Keratinocyte (primary cell): ENCODE measurements at places on chromosomes 5 and 9. TPM values are rescaled to one million over a fixed set of nuclear protein-coding genes. Genes with fewer than 3 reads are reported as not detected.

Gene LRRTM2
- not detected in 3 replicates for polyA plus RNA-seq

- no peak overlapping the region for H3K4me3 ChIP-seq
- H3K36me3 ChIP-seq = no peaks in the 10 kb centered on the region
- no peak for DNase-seq
These were observed 18.8 kb upstream of the KCNIP1 start for GRCh38 chr5:170484847-170485615.

GRCh38 chr9:134606951-134607731 is 34.5 kb upstream of the COL5A1 start:
- no peak for DNase-seq
- no peak overlapping the region for H3K4me3 ChIP-seq
- no peaks in the 10 kb centered on the region for H3K27me3 ChIP-seq
- no peak overlapping the region for H3K27ac ChIP-seq

GRCh38 chr5:106454651-106455415 is 1215.9 kb downstream of the EFNA5 start:
- H3K4me3 ChIP-seq = no peak overlapping the region
- peak overlapping the region; percentile 91 for H3K27ac ChIP-seq
- DNase-seq = peak; percentile 62

- no peak overlapping the region for H3K27ac ChIP-seq
- DNase-seq = no peak
- no peaks in the 10 kb centered on the region for H3K36me3 ChIP-seq
- H3K4me3 ChIP-seq = no peak overlapping the region
These were observed 103.5 kb downstream of the NPR3 start for GRCh38 chr5:32814620-32815019.

GRCh38 chr5:160702934-160703333 is 149.1 kb downstream of the ATP10B start:
- no peaks in the 10 kb centered on the region for H3K36me3 ChIP-seq
- no peak overlapping the region for H3K27ac ChIP-seq
- no peaks in the 10 kb centered on the region for H3K4me1 ChIP-seq
- no peaks in the 10 kb centered on the region for H3K27me3 ChIP-seq
- H3K4me3 ChIP-seq = no peak overlapping the region

Gene AJM1
- 0.10 to 0.21 TPM (median 0.12 TPM) in 3 replicates for polyA plus RNA-seq

DNA sequence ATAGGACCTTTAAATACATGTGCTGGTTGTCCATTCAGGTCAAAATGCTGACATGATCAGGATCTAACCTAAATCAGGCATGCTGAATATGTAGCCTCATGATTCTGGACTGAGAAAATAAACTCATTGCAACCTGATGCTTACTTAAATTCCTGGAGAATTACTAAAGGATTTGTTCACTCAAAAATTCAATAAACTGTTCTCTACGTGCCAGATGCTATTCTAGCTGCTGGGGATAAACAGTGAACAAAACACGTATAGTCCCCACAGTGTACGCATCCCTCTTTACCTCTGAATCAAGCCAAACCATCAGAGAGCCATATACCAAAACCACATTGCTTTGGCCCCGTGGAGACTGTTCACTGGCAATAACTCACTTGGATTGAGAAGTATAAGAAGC is 6.1 kb downstream of the SCAI start:
- H3K36me3 ChIP-seq = no peaks in the 10 kb centered on the region
- no peaks in the 10 kb centered on the region for H3K4me1 ChIP-seq
- H3K4me3 ChIP-seq = no peak overlapping the region
- H3K27me3 ChIP-seq = no peaks in the 10 kb centered on the region

- no peak overlapping the region for H3K27ac ChIP-seq
- H3K36me3 ChIP-seq = no peaks in the 10 kb centered on the region
- DNase-seq = peak; percentile 13
- no peak overlapping the region for H3K4me3 ChIP-seq
- peaks cover 8% of the 10 kb centered on the region for H3K4me1 ChIP-seq
These were observed 34.8 kb upstream of the EFNA5 start for GRCh38 chr5:107705402-107706014.

DNA sequence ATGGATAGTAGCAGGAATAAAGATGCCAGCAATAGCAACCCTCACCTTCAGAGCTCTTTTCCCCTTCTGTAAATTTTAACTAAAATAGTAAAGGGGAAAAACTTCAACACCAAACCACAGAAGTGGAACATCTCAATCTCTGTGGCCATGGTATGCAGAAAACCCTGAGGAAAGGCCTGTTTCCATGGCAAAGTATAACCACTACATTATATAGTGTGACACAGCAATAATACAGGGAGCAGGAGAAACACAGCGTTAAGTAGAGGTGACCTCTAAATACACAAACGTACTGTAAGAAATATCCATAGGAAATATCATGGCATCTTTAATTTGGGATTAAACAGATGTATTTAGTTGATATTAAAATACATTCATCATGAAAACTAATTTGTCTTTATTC is 106.4 kb downstream of the SLC24A2 start:
- no peaks in the 10 kb centered on the region for H3K36me3 ChIP-seq
- H3K4me1 ChIP-seq = no peaks in the 10 kb centered on the region
- H3K27ac ChIP-seq = no peak overlapping the region
- no peak overlapping the region for H3K4me3 ChIP-seq
- DNase-seq = no peak

DNA sequence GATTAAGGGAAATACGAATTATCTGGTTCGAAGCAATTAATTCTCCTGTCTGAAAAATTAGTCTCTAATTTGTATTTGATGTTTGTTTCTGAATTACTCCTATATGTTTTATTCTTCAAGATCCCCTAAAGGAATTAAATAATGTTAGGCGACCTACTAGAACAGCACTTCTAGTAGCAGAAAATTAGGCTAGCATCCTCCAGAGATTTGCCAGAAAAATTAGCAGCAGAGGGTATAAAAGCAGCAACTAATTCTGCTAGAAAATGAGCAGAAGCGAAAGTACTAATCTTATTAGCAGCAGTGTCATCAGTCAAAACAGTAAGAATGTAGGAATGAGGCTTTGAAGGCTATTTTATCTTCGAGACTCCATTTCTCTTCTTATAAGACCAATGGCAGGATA is 114.3 kb upstream of the PJA2 start:
- no peak for DNase-seq
- no peaks in the 10 kb centered on the region for H3K27me3 ChIP-seq
- no peak overlapping the region for H3K27ac ChIP-seq
- H3K4me1 ChIP-seq = no peaks in the 10 kb centered on the region
- no peak overlapping the region for H3K4me3 ChIP-seq

DNA sequence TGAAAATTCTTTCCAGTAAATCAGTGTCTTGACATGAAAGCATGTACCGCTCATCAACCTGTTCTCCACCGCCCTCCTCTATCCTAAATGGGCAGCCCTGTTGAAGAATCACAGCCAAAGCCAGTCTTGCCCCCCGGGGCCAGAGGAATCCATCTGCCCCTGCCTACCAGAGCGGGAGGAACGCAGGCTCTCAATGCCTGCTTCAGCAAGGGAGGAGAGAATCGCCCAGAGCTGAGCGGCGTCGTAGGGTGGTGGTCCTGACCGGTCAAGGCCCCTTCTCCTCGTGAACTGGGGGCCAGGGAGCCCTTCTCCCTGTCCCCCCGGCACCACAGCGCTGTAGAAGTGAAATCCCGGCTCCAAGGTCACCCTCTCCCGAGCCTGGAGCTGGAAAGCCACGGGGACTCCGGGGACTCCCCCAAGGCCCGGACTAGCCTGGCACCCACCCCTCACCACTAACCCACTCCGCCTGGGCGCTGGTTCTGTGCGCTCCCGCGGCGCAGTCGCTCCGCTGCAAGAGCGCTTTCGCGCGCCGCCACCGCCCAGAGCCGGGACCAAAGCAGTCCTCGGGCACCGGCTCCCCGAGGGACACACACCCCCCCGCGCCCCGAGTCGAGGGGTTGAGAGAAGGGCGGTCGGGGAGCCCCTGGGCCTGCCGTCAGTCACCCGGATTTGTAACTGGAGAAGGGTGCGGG is 718 bp upstream of the TMEM215 start:
- H3K36me3 ChIP-seq = no peaks in the 10 kb centered on the region
- no peak overlapping the region for H3K27ac ChIP-seq
- H3K4me3 ChIP-seq = no peak overlapping the region
- no peak for DNase-seq
- peaks cover 40% of the 10 kb centered on the region for H3K27me3 ChIP-seq

- no peaks in the 10 kb centered on the region for H3K36me3 ChIP-seq
- no peaks in the 10 kb centered on the region for H3K27me3 ChIP-seq
- H3K4me1 ChIP-seq = no peaks in the 10 kb centered on the region
- no peak overlapping the region for H3K27ac ChIP-seq
- DNase-seq = no peak
These were observed 117.4 kb downstream of the GPR21 start for GRCh38 chr9:123150708-123151503.

- H3K27ac ChIP-seq = no peak overlapping the region
- no peaks in the 10 kb centered on the region for H3K27me3 ChIP-seq
- no peaks in the 10 kb centered on the region for H3K36me3 ChIP-seq
- DNase-seq = no peak
- H3K4me1 ChIP-seq = no peaks in the 10 kb centered on the region
- no peak overlapping the region for H3K4me3 ChIP-seq
These were observed 870.7 kb upstream of the CDH10 start for GRCh38 chr5:25515525-25515924.

Gene SLCO4C1
- 0.01 to 0.02 TPM in 2 of 3 replicates, not detected in the other for polyA plus RNA-seq

Gene IFNA2
- not detected in 3 replicates for polyA plus RNA-seq

DNA sequence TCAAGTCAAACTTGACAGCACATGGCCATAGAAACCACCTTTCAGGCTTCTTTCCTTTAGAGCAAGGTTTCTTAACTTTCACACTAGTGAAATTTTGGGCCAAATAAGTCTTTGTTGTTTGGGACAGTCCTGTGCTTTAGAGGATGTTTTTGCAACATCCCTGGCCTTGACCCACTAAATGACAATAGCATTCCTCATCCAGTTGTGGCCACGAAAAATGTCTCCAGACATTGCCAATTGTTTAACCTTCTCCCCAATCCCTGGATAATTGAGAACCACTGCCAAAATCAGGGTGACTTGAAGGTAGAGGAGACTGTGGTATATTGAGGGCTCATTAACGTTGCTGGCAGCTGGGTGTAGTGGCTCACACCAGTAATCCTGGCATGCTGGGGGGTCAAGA is 72.0 kb downstream of the ALDH1A1 start:
- H3K36me3 ChIP-seq = no peaks in the 10 kb centered on the region
- peaks cover 7% of the 10 kb centered on the region for H3K4me1 ChIP-seq
- H3K27me3 ChIP-seq = no peaks in the 10 kb centered on the region

Gene SPATA31D4
- not detected in 3 replicates for polyA plus RNA-seq

- no peaks in the 10 kb centered on the region for H3K4me1 ChIP-seq
- no peak overlapping the region for H3K27ac ChIP-seq
- no peaks in the 10 kb centered on the region for H3K27me3 ChIP-seq
- no peak for DNase-seq
- no peaks in the 10 kb centered on the region for H3K36me3 ChIP-seq
These were observed 54.7 kb downstream of the GLDC start for GRCh38 chr9:6590772-6591384.

GRCh38 chr5:154520861-154521453 is 42.9 kb upstream of the HAND1 start:
- no peaks in the 10 kb centered on the region for H3K27me3 ChIP-seq
- no peak overlapping the region for H3K4me3 ChIP-seq
- no peak overlapping the region for H3K27ac ChIP-seq
- DNase-seq = peak; percentile 9

DNA sequence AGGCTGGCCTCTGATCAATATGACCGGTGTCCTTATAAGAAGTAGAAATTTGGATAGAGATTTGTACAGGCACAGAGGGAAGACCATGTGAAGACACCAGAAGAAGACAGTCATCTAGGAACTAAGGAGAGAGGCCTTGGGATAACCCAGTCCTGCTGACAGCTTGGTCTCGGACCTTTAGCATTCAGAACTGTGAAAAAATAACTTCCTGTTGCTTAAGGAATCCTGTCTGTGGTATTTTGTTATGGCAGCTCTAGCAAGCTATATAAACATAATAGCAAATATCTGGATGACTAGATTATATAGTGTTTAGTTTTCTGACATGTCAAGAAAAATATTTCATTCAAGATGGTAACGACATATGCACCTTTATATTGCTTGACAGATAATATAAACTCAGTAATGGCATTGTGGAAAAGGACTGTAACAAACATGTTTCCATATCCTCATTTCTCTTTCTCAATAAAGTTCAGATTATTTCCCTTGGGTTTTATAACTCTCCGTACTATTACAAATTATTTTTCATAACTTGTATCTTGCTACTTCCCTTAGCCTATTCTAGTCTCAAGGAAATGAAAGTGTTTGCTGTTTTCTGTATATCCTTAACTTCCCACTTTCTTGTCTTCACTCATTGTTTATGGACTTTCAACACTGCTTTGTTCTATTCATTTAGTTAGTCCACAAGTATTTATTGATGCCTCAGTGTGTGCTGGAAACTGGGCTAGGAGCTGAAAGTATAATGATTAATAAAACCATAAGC is 62.4 kb downstream of the KIAA1958 start:
- H3K4me3 ChIP-seq = no peak overlapping the region
- H3K27me3 ChIP-seq = no peaks in the 10 kb centered on the region
- DNase-seq = no peak
- no peak overlapping the region for H3K27ac ChIP-seq
- H3K36me3 ChIP-seq = no peaks in the 10 kb centered on the region

DNA sequence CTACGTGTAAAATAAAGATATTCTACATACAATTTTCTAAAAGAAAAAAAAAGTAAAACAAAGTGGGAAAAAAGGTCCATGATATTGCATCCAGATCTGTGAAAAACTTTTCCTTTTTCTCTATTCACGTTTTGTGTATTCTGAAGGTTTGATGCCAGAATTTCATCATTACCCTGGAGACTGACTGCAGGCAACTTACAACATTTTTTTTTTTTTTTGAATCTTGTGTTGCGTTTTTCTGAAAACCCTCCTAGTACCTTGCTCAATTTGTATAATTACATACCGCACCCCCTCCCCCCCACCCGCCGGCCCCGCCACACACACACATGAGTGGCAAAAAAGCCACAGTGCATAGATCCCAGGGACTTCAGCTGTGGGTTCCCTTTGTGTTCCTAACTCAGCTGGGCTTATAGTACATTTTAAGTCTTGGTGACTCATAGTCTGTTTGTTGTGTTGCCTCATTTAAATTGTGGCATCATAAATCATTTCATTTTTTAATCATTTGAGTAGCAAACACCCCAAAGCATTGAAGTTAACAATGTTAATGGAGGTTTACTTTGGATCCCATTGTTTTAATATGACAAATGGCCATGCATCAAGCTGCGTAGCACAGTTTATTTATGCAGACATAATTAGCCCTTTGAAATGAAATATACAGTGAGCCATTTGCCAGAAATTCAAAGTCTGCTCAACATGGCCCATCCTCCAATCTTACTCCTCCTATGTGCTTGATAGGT is 36.0 kb downstream of the PRDM6 start:
- H3K4me3 ChIP-seq = no peak overlapping the region
- no peaks in the 10 kb centered on the region for H3K4me1 ChIP-seq

Gene TMEM232
- 0.52 to 1.1 TPM (median 1.00 TPM) in 3 replicates for polyA plus RNA-seq

DNA sequence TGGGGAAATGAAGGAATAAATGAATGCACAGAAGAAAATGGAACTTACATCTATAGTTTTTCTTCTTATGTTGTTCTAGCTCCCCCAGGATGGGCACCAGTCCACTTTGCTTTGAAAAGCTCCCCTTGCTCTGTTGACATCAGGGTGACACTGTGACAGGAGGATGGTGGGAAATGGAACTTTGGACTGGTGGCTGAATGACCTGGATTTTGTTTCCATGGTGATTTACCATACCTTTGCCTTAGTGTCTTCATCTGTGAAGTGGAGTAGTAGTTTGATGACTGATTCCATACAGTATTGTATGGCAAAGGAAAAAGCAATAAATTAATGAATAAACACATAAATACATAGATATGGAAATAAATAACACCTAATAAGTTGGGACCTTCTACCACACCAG is 294.7 kb downstream of the KIF4B start:
- no peak for DNase-seq
- H3K27me3 ChIP-seq = no peaks in the 10 kb centered on the region
- no peaks in the 10 kb centered on the region for H3K36me3 ChIP-seq
- no peak overlapping the region for H3K4me3 ChIP-seq
- peaks cover 13% of the 10 kb centered on the region for H3K4me1 ChIP-seq
